SHP77 treated with DMSO at 0.1 percent for 48 hours (cell line): ENCODE measurements at places on chromosomes 2 and 18.

DNA sequence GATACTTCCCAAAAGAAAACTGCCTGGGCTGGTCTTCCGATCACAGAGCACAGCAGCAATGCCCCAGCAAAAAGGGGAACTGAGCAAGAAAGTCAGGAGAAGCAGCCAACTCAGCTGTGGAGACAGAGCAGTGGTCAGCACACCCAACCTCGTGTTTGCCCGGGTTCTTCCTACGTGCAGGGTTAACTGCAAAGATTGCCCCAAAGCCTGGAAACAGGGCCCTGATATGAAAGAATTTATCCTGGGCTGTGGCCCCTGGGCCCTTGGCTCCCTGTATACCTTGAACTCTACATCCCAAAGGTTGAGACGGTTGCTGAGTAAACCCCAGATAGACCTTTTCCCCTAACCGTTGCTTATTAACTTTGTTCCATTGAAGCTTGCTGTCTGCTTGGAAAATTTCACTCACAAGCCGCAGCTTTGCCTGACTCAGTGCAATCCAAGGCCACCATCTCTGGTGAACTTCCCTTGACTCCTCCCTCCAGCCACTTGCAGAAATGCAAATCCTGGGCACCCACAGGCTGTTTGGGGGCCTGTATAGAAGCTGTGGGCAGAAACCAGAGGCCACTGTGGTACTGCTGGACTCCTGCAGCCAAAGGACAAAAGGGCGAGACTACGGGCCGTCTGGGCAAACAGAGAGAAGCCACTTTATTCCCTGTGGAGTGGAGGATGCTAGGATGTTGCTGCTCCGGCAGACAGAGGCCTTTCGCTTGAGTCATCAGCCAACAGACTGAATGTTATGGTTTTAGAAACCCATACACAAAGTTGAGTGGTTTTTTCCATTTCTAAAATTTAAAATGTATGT, 18.2 kb downstream of the NRP2 start:
- DNase-seq: no peak

GRCh38 chr2:144519934-144520731, at the start of gene ZEB2:
Gene ZEB2 (minus strand): TSS chr2:144520119. CDS start chr2:144517350, 2,769 bp downstream.
- no peak for DNase-seq

DNA sequence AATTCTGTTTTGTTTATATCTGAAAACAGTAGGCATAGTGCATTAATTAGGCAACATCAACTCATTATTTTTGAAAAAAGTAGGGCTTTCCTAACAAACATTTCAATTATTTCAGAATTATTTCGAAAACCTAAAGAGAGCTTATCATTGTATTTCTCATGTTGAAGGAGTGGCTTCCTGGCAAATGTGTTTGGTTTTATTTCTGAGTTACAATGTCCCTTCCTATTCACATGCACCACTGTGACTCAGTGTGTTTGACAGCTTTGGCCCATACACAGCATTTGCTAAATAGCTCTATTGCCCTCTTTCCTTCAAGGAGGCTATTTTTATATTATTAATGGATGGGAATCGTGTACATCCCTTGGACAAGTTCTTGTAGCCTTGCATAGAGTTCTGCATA, 205.9 kb downstream of the PTGR3 start:
- no peak for DNase-seq

DNA sequence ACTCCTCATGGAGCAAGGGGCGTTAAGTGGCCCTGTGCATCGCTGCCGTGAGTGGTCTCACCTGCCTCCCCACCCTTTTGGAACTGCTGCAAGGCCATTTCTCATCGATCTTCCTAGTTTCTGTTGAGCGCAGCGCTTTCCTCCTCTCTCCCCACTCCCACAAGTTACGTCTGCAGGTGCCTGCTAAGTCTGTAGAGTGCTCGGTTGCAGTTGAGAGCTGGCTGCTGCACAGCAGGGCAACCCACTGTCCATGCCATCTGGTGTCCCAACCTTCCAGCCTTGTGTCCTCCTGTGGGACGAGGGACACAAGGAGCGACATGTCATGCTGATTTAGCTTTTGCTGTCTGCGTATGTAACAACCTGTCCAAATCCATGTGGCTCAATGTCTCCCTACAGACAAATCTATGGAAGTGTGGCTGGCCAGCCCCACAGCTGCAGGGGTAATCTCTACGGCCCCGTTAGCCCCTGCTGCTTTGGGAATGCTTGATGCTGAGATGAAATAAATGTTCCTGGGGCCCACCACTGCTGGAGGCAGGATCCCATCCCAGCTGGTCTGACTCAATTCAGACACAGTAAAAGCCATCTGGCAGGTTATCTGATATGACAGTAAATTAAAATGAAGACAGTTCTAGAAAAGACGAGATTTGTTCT, 68.1 kb upstream of the TCF7L1 start:
- DNase-seq: no peak

- no peak for DNase-seq
These were observed 59.3 kb downstream of the CRACDL start for GRCh38 chr2:98876741-98877140.
